ENCODE measurements at places on chromosomes 2 and 18. TPM values are rescaled to one million over a fixed set of nuclear protein-coding genes. Genes with fewer than 3 reads are reported as not detected.

PRSS56 gene
- not detected for total RNA-seq

RAB6C gene
- total RNA-seq, result not detected

SCN9A gene
- total RNA-seq, result 0.92 TPM

B3GNT7 gene
- total RNA-seq, result 0.94 TPM

GULP1 gene
- 3.0 TPM for total RNA-seq

DNA sequence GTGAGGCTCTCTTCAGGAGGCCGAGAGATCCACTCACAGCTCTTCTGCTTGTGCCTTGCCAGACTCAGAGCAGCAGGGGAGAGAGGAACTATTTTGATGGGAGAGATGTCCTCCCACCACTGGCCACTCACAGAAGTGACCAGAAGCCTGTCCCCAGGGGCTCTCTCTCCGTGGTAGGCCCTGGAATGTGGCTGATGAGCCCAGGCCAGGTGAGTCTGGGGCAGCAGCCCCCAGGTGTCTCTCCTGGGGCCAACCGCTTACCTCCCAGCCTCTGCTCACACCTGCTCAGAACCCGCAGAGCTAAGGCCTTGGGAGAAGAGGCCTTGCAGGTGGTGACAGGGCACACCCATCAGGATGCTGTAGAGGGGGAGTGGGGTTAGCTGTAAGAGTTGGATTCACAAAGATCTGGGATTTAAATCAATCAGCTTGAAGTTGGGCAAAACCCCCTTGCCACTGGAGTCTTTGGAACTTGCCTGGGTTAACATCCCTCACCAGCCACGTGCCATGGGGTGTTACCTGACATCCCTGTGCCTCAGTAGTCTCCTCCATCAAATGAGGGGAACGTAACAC, 29.1 kb upstream of the ASB18 start:
- no peak for DNase-seq

DNA sequence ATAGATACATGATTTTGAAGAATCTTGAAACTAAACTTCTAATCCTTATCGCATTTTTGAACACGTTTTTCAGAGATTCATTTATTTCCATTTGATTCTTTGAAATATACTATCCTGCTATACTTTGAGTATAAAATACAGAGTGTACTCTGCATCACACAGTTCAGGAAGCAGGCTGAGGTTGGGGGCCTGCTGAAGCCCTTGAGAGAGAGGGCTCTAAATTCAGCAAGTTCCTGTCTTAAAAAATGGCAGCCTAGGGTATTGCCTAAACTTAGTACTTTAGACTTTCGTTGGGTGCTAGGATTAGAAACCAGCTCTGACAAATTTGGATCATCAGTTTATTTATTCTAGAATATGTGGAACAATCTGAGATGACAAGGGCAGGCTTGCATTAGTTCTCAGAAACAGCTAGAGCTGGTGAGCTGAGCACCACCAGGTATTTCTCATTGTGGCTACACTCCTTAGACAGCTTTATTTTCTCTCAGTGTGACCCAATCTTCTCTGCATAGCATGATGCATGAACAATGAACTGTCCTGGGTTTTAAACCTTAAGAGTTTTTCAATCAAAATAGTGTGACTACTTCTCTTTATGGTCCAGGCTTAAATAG, 49.1 kb downstream of the TFPI start:
- no peak for DNase-seq

- no peak for DNase-seq
Measured at GRCh38 chr2:138922973-138923563, 142.9 kb upstream of the NXPH2 start.

- DNase-seq, result no peak
Measured at GRCh38 chr18:9867071-9867594, 18.6 kb upstream of the TXNDC2 start.

DNA sequence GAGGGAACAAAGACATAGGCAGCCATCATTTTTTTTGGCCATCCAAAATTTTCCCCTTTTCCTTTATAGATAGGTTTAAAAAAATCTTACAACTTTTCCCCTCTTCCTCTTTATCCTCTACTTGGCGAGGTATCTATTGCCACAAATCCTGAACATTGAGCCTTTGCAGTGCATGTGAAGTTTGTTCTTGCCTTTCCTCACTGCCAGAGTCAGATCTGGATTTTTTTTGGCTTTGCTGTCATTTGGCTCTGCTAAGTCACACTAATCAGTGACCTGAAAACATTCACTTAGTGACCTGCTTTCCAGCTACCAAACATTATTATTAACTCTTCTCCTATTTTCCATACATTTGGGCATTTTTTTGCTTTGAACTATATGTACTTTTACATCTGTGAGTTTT, 249.2 kb upstream of the ZSWIM2 start:
- DNase-seq, result no peak

GRCh38 chr2:191703079-191703725, 25.3 kb downstream of the NABP1 start:
- DNase-seq, result no peak

- no peak for DNase-seq
Measured at GRCh38 chr18:63287691-63288220, 31.8 kb downstream of the BCL2 start.

GRCh38 chr2:169712791-169713227, 18.5 kb downstream of the PHOSPHO2 start:
- no peak for DNase-seq

GRCh38 chr2:27441958-27442919, at the start of gene KRTCAP3:
KRTCAP3 (plus strand) TSS chr2:27442381; CDS start chr2:27442413, 32 bp downstream.
- DNase-seq, result peak; percentile 27
